ENCODE measurements at places on chromosomes 11 and 22.

GRCh38 chr22:36367479-36367878 lies 20.3 kb downstream of the MYH9 start:
- no peak for DNase-seq

- no peak for DNase-seq
Measured at GRCh38 chr11:96238563-96239135, 104.3 kb downstream of the MAML2 start.

DNA sequence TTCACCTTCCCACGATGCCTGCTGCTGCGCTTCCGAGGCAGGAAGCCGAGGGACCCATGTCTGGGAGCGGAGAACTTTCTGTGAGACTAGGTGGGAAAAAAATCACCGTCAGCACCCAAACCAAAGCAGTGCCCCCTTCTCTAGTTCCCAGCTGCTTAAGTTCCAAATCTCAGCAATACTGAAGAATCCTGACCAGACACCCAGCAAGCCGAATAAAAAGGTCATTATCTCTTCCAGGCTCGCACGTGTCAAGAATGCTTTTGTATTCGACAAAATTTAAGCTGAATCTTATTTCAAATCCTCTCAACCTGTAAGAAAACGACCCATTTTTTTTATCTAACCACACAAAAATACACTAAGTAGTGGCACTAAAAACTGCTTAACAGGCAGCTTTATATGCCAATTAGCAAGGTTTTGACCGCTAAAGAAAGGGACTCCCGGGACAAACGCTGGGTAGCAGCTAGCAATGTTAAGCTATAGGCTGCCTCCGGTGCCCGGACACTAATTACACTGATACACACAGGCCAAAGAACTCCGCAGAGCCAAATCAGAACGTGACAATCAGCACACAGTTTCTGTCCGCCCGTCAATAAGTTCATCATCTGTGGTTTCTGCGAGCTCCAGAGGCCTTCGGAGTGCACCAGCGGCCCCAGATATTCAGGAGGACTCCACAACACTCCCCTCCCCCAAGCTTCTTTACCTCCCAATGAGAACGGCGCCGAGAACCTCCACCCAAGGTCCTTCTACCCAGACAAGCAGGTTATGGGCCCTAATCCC lies 728 bp downstream of the RPL3 start:
- DNase-seq = no peak

DNA sequence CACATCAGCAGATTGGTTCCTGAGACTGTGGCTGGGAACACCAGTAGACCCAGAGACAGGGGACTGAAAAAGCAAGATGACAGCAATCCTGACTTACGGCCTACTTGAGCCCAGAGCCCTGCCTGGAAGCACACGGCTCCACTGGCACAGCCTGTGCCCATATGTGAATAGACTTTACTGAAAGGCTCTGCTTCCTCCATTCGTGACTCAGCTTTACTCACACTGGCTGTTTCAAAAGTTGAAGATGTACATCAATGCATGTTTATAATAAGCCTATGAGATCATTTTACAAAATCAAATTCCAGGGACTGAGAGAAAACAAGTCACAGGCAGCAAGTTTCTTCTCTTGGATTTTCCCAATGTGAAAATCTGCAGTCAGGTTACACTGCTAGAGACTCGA lies 134.6 kb upstream of the TEAD1 start:
- peak; percentile 40 for DNase-seq

Data from smooth muscle cell of the brain vasculature (primary cell).